ENCODE measurements at places on chromosomes 2 and 18.

- DNase-seq, result no peak
Observed at GRCh38 chr18:69936191-69936558, 11.5 kb downstream of the CD226 start.

DNA sequence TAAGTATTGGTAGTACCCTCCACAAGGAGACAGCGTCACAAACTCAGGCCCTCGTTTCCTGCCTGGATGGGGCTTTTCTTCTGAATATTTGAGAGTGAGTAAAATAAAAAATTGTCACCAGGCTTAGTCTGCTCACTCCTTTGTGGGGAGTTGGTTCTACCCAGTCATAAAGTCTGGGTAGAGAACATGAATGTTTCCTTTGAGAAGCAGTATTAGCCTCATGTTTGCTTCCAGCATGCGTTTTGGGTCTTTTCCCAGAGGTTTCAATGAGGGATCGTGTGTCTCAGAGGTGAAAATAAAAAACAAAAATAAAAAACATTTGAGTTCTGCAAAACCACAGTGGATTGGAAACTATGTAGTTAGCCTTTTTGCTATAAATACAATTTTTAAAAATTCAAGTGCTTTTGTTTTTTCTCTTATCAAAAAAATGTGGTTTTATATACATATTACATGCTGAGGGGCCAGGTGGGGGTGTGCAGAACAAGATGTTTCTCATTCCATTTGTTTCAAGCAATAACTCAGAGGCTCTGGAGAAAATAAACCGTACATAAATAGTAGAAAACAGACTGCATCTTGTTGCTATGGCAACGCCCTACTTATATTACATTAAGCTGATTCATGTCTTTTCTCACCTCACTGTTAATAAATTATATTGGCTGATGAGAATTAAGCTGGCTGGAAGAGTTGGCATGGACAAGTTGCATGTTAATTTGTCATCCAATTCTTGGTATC, 225.4 kb upstream of the FBXO11 start:
- no peak for DNase-seq

DNA sequence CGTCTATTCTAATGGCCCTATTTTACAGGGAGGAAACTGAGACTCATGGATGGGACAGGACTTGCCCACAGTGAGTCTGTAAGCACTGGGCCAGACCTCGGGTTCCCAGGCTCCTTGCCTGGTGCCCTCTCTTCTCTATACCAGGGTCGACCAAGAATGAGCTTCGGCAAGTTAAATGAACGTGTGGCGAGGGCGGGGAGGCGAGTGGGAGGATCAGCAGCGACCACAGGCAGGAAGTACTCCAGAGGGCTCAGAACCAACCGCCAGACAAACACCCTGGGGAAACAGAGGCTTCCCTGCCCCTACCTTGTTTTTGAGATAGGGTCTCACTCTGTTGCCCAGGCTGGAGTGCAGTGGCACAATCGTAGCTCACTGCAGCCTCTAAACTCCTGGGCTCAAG, 177.7 kb upstream of the SMAD2 start:
- DNase-seq, result no peak

- peak; percentile 30 for DNase-seq
Observed at GRCh38 chr2:108449410-108450130, 564 bp downstream of the GCC2 start.

DNA sequence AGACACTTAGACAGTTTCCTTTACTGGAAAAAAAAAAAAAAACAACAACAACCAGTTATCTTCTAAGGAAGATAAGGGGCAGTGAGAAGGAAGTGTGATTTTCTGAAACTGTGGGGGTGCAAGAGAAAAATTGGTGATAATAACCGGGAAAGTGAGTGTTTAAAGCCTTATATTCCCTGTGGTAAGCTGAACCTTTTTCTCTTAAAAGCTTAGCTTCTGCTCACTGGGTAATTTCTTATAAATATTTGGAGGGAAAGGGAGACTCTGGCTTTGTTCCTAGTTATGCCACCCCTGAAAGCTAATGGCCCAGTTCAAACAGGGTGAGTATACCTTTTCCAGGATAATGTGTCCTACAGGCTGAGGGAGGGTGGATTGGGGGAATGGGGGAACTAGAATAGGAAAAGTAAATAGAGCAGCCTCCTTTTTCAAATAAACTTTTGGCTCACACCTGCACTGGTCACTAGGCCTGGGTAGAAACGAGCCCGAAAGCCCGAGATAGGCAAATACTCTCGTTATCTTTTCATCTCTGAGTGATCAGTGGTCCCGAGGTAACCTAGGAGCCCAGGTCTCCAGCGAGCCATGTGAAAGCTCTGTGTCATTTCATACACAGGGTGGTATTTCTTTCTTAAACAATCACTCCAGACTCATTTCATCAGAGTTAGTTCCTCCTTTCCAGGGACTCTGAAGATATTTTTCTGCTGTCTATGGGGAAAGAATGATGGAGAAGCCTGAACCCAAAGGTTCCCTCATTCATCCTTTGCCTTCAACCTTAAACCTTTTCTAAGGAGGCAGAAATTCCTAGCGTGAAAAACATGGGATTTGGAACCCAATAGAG, 15.5 kb upstream of the SRBD1 start:
- no peak for DNase-seq

DNA sequence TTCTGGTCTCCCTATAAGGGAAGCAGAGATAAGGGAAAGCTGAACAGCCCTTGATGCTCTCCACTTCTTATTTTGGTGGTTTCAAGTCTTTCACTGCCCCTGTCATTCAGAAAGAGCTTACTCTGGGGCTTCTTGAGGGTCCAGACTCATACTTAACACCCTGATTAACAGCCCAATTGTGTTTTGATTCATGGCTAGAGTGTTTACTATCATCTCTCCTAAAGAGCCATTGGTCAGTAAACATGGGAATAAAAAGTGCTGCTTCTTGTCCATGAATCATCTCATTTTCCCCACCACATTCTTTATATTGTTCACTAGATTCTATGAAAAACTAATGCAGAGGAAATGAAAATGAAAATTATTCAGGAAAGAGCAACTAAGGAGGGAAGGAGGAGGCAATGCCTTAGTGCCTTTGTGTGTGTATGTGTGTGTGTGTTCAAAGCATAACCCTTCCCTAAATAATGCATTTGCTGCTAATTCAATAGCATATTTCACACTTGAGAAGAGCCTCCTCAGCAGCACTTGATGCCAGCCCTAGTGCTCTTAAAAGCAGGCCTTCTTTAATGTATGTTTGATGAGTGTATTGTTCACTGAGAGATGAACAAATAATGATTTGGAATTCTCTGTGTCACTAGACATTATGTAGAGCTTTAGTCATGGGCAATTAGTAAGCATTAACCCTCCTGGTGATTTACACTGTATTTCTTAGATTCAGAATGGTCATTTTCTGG, 63.5 kb downstream of the DCC start:
- DNase-seq, result no peak

GRCh38 chr2:84727315-84727714, 153.6 kb downstream of the TRABD2A start:
- DNase-seq, result no peak

DNA sequence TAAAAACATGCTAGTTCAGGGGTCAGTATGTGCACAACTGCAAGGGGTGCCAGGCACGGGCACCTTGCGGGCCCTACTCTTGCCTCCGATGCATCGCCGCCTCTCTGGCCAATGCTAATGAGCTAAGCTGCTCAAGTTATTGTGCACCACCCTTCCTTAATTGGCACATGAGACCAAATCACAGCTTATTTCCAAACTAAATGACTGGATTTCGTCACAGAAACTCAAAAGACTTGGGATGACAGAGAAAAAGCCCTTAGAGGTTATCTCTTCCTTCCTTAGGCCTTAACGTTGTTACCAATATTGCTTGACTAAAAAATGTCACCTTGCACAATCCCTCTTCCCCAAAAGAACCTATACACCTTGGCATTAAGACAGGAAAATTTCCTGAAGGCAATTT, 7.7 kb downstream of the RNF149 start:
- no peak for DNase-seq

DNA sequence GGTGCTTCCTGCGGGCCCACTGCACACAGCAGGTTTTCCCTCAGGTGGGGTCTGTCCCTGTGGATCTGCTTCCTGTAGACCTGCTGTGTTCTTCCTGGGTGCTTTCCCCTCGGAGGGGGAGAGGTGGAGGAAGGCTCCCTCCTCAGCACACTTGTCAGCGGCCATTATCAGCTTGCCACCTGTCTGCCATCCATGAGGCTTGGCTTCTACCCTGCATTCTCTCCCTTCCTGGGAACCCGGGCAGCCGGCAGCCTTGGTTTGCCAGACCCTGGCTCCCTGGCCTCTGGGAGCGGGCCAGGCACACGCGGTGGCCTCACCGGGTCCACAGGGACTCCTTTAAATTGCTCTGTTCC, 58.5 kb downstream of the INPP5D start:
- no peak for DNase-seq

DNA sequence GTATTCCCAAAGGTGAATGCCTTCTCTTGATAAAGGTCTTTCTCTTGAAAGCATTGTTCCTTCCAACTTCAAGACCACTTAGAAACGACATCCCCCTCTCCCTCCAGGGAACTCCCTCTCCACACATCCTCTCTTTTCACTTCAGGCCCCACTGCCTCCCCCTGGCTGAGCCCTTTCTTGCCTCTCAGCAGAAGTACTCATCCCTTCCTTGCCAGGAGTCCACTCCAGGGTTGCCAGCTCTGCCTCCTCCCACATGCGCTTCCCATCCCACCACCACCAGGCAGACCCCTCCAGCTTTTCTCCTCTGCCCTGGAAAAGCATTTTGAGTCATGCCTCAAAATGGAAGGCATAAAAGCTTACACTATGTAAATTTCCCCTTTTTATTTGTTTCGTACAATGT, 126.3 kb upstream of the SALL3 start:
- no peak for DNase-seq

- no peak for DNase-seq
Observed at GRCh38 chr2:149389506-149390167, 59.2 kb downstream of the LYPD6 start.

GRCh38 chr18:77003316-77003715, 129.3 kb downstream of the MBP start:
- no peak for DNase-seq

DNA sequence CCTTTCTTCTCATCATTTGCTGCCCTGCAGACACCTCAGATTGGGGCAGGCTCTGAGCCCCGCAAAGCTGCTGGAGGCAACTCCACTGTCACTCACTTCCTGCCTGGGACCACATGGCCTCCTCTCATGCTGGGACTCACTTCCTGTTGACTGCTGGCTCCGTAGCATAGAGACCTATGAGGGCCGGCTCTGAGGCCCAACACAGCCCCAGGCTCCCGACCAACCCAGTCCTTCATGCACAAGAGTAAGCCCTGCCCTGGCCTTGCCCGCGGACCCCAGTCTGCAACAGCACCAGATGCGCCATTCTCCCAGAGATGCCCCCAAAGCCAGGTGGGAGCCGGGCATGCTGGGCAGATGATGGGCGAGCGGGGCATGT, 55.7 kb downstream of the DNMT3A start:
- peak; percentile 62 for DNase-seq

- no peak for DNase-seq
Observed at GRCh38 chr2:119255760-119256581, 32.3 kb downstream of the STEAP3 start.

GRCh38 chr2:185208261-185208660, 530.3 kb upstream of the FSIP2 start:
- DNase-seq, result peak; percentile 38

DNA sequence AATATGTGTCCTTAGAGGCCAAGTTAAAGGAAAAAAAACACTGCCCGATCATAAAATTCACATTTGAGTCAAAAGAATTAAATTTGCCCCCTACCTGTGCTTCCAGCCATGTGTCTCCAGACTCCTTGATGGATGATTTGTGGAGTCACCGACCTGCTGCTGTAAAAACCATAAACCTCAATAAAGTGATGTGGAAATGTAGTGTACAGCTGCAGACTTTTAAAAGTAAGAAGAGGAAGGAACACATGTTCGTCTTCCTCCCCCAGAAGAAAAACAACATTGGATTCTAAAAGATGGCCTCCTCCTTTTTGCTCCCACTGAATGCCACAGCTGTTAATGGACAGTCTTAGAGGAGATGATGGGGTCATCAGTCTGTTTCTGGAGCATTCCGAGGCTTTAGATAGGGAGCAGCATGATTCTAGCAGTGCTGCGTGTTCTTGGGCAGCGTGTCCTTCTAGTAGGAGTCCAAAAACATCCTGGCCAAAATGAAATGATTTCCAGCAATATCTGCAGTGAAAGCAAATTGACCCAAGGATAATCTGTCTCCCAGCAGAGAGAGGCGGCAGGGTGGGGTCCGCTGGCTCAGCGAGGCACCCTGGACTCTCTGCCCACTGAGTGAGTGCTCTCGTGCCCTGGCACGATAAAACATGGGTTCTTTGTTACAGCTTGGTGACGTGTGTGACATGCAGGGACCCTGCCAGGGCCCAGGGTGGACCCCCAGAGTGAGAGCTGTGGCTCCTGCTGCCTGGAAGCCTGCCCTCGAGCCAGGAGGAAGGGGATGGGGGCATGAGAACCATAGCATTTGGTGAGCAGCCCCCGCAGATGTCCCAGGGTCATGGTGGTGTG, 196.1 kb downstream of the FAM210A start:
- no peak for DNase-seq

DNA sequence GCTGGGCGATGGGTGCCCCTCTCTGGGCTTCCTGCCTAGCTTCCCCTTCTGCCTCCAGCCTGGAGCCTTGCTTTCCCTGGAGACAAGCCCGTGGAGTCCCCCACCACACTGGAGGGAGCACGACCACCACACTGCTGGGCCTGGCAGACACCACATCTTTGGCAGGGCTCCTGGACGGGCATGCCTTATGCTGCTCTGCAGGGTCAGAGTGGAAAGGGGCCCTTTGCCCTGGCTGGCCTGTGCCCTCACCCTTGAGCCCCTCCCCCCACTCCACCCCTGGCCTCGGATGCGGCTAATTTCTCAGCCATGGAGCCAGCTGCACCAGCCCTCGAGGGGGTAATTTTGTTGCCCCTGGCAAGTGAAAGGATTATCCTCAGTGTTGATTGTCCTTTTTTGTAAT, 194.5 kb downstream of the LOXHD1 start:
- DNase-seq, result no peak

GRCh38 chr18:3151399-3152264, 68.1 kb downstream of the MYOM1 start:
- DNase-seq, result no peak

DNA sequence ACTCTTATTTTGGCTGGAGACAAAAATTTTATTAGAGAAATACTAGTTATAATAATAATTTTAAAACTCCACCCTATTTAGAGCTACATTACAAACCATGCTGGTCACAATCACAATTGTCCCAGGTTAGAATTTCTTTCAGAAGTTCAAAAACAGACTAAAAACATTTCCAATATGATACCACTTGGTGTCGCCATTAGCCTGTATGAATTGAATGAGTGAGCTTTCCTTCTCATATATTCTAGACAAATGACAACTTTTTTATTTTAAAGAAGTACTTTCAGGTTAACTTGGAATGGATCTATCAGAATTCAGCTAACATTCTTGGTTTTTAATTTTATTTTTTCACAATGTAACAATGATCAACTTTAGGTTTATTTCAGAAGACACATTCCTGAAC, 48.0 kb downstream of the SERPINB8 start:
- DNase-seq, result peak; percentile 9

- no peak for DNase-seq
Observed at GRCh38 chr18:32714571-32715148, 58.2 kb downstream of the KLHL14 start.

GRCh38 chr2:48529194-48529593, 760 bp upstream of the STON1 start:
- DNase-seq, result no peak
